ENCODE measurements at places on chromosomes 7 and 10.

DNA sequence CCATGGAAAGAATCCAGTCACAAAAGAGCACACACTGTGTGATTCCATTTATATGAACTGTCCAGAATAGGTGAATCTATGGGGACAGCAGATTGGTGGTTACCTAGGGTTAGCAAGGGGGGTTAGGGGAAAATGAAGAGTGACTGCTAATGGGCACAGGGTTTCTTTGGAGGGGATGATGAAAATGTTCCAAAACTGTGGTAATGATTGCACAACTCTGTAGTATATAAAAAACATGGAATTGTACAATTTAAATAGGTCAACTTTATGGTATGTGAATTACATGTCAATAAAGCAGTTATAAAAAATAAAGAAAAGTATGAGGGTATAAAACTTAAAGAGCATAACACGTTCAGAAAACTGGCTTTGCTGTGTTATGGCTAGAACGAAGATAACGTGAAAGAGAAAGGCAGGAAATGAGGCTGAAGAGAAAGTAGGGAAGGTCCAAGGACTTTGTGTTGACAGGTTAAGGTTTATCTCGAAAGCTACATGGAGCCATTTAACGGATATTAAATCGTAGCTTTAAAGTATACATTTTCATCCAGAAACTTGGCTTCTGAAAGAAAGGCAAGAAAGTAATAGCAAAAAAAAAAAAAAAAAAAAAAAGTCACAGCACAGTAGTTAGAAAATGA is 26.4 kb upstream of the MSS51 start:
- no peak for DNase-seq

DNA sequence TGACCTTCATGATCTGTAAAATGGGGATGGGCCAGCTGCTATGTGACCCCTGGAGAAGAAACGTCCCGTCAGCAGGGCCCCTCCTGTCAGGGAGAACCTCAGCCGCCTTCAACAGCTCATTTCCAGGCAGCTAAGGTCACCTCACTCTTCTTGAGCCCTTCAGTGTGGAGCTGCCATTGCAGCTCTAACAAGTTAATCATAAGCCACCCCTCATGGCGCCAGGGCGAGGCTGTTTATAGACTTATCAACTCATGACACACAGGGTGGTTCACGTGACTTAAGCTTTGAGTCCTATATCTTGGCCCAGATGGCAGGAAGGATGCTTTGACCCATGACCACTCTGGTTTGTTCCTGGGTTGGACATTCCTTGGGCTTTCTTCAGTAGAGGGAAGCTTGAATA is 315.1 kb downstream of the TNS3 start:
- DNase-seq: no peak

- no peak for DNase-seq
These were observed 140.0 kb upstream of the TCERG1L start for GRCh38 chr10:131451407-131452015.

- DNase-seq: no peak
These were observed 298.5 kb downstream of the NEBL start for GRCh38 chr10:20598590-20598989.

All from activated CD4-positive, CD25-positive, alpha-beta regulatory T cell (primary cell).